ENCODE measurements at places on chromosomes 6 and 20.

DNA sequence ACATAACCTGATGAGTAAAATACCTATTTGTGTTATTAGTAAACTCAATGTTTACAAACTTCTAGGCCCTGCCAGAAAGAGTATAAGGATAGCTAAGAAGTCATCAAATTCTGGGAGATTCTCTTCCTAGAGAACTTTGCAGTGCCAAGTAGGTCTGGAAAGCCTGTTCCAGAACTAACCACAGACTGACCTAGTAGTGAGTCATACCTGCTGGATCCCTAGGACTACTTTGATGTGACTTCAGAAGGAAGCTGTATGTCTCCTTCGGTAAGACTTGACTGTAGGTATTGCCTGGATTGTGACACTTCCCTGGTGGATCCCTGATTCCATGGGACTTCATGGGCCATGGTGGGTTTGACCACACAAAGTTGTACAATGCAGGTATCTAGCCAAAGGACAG is 131.7 kb downstream of the DNAH8 start:
- no peak for DNase-seq

DNA sequence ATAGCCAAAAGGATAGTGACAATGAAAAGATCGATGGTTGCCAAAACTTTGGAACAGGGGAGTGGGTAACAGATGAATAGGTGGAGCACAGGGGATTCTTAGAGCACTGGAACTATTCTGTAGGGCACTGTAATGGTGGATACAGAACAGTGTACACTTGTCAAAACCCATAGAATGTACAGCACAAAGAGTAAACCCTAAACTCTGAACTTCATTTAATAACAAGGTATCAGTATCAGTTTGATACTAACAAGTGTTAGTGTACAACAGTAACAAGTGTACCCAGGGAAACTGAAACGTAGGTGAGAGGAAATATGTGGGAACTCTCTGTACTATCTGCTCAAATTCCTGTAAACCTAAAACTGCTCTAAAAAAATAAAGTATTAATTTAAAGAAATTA is 179.2 kb downstream of the HACE1 start:
- no peak for DNase-seq

DNA sequence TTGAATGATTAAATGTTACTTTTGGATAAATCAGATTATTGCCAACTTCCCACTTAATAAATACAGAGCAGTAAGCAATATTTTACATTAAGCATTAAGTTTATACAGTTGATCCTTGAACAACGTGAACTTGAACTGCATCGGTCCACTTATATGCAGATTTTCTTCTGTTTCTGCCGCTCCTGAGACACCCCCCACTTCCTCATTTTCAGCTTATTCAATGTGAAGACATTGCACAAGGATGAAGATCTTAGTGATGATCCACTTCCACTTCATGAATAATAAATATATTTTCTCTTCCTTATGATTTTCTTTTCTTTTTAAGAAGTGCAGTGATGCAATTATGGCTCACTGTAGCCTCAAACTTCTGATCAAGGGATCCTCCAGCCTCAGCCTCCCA is 167.2 kb downstream of the LINC00237 start:
- no peak for DNase-seq

DNA sequence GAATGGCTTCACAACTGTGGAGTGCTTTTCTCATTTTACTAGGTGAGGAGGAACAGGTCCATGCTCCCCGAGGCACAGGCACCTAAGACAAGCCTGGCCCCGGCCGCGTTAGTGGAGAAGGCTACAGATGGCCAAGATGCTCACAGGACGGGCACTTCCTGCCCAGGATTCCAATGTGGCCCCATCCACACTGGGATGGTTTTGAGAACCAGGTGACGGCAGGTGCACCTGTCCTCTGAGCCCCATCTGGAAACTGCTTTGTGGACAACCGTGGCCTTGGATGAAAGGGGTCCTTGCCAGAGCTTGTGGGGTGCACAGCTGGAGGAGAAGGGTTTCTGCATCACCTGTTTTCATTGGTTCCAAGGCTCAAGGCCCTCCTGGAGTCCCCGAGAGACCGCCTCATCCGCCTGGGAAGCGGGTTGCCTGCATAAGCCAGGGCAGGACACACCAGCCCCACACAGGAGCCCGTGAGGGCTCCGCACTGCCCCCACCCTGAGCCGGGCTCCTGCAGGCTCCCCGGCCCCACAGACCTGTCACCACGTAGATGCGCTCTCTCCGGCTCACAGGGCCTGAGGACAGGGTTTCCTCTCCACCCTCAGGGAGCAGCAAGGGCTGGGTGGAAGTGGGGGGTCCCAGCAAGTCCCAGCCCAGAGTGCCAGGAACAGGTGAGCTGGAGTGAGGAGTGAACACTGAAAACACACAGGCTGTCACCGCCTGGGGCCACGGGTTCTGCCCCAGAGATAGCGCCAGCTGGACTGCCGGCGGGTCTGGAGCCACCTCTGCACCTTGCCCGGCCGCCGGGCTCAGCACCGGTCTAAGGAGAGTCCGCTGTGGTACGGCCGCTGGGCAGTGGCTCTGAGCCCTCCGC is 18.3 kb downstream of the NTSR1 start:
- DNase-seq = no peak

DNA sequence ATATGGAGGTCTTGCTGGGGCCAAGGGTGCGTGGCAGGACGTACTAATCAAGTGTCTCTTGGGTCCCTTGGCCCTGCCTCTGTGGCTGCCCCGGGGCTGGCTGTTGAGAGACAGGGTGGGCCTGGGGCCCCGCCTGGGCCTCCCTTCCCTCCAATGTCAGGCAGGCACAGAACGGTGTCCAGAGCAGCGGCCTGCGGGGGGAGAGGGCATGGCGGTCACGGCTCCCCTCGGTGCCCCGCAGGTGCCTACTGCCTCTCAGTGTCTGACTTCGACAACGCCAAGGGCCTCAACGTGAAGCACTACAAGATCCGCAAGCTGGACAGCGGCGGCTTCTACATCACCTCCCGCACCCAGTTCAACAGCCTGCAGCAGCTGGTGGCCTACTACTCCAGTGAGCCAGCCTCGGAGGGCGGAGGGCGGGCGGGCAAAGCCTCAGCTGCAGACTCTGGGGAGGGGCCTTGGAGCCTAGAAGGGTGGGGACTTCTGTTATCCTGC is 50.0 kb downstream of the SRC start:
- peak; percentile 73 for DNase-seq

GRCh38 chr6:22682979-22683378 is 113.6 kb downstream of the HDGFL1 start:
- DNase-seq = no peak

DNA sequence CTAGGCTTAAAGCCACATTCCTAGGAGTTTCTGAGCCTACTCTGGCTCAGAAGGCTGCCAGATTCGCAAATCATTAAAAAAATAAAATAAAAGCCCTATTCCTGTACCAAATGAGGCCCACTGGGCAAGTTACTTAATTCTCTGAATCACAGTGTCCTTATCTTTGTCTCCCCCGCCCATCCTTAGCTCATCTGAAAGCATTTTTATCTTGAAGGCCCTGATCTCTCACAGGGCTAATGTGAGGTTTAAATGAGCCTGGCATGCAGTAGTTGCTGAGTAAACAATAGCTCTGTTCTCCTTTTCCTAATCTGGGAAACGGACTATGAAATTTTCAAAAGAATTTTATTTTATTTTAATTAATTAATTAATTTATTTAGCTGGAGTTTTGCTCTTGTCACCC is 2.1 kb upstream of the ZBTB12 start:
- no peak for DNase-seq

- DNase-seq = no peak
These were observed 536.0 kb downstream of the BCKDHB start for GRCh38 chr6:80642452-80642851.

GRCh38 chr6:157904999-157905398 is 76.7 kb upstream of the SYNJ2 start:
- DNase-seq = no peak

DNA sequence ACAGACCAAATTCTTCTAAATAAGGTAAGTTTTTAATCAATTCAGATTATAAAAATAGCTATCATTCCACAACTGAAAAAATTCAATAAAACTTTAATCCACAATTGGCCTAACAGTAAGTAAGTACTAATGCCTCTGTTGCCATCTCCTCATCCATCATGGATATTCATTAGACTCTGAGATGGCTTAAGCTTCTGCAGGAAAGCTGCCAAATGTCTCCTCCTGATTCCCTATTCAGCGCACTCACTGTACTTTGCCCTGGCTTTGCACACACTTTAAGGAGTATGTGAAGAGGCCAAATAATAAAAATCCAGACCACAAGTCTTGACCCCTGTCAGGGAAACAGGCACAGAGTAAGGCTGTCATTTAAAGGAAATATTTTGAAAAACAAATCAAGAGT is 23.6 kb downstream of the PGM3 start:
- no peak for DNase-seq

- DNase-seq = no peak
These were observed 70.1 kb downstream of the ISM1 start for GRCh38 chr20:13291157-13291556.

GRCh38 chr20:48431653-48432493 is 395.9 kb downstream of the PREX1 start:
- DNase-seq = no peak

- DNase-seq = no peak
These were observed 55.0 kb downstream of the PROKR2 start for GRCh38 chr20:5261763-5262162.

DNA sequence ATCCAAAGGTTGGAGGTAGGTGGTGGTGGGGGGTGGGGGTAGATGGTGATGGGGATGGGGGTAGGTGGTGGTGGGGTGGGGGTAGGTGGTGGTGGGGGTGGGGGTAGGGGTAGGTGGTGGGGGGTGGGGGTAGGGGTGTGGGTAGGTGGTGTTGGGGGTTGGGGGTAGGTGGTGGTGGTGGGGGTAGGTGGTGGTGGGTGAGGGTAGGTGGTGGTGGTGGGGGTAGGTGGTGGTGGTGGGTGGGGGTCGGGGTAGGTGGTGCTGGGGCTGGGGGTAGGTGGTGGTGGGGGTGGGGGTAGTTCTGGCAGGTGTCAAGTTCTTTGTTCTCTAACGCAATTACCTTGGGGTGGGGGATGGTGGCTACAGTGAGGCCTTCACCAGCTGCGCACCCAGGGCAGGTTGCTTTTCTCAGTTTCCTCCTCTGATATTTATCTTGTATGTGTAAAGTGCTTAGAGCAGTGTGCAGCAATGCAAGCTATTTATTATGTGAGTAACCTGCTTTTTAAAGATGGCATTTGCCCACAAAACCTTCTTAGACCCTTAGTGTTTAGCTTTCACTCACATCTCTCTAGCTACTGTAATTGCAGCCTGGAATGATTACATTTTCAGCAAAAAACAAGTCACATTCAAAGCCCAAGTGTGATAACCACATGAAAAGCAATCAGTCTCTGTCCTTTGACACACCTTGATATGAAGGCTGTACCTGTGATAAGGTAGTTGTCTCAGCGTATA is 8.2 kb upstream of the CCDC167 start:
- DNase-seq = no peak

GRCh38 chr6:145367149-145367548 is 368.2 kb downstream of the EPM2A start:
- no peak for DNase-seq

Data from NCI-H1092 (cell line).